SK-MEL-5 (cell line): ENCODE measurements at places on chromosomes 1 and 21. TPM values are rescaled to one million over a fixed set of nuclear protein-coding genes. Genes with fewer than 3 reads are reported as not detected.

S100A3 gene
- total RNA-seq: 0.63 TPM in 1 of 2 replicates, not detected in the other

MYOG gene
- not detected in 2 replicates for total RNA-seq

ABCB10 gene
- 17.8 and 20.0 TPM in 2 replicates for total RNA-seq

ATAD3A gene
- total RNA-seq: 32.1 and 36.5 TPM in 2 replicates

KIF14 gene
- total RNA-seq: 8.7 and 10.2 TPM in 2 replicates

TAS1R1 gene
- not detected in 2 replicates for total RNA-seq

LMNA gene
- total RNA-seq: 515 and 576 TPM in 2 replicates

HHIPL2 gene
- total RNA-seq: not detected in 2 replicates

FCMR gene
- 1.7 and 2.8 TPM in 2 replicates for total RNA-seq

LCE1B gene
- total RNA-seq: not detected in 2 replicates

RASSF5 gene
- 0.56 and 0.58 TPM in 2 replicates for total RNA-seq

BCAR3 gene
- 34.5 and 36.9 TPM in 2 replicates for total RNA-seq

TCP10L gene
- 0.53 TPM in 1 of 2 replicates, not detected in the other for total RNA-seq

ZDHHC18 gene
- 9.5 and 11.0 TPM in 2 replicates for total RNA-seq

OR10Z1 gene
- not detected in 2 replicates for total RNA-seq

LCE6A gene
- not detected in 2 replicates for total RNA-seq

TEDDM1 gene
- total RNA-seq: not detected in 2 replicates

PBXIP1 gene
- total RNA-seq: 78.2 and 81.4 TPM in 2 replicates

CYP2J2 gene
- 0.98 and 1.3 TPM in 2 replicates for total RNA-seq

GPA33 gene
- not detected in 2 replicates for total RNA-seq

EDN2 gene
- not detected in 2 replicates for total RNA-seq

LIN28A gene
- not detected in 2 replicates for total RNA-seq

EFNA1 gene
- total RNA-seq: 25.3 and 25.7 TPM in 2 replicates

CFHR2 gene
- total RNA-seq: not detected in 2 replicates

RAB3B gene
- total RNA-seq: 0.08 and 0.19 TPM in 2 replicates

SPRR1B gene
- total RNA-seq: not detected in 2 replicates

LZIC gene
- total RNA-seq: 30.0 and 35.7 TPM in 2 replicates

RGS7 gene
- 1.6 and 1.8 TPM in 2 replicates for total RNA-seq

HS2ST1 gene
- 18.5 and 19.0 TPM in 2 replicates for total RNA-seq

DIRAS3 gene
- 0.24 and 0.56 TPM in 2 replicates for total RNA-seq

EFNA3 gene
- 6.6 and 8.2 TPM in 2 replicates for total RNA-seq

KIF26B gene
- total RNA-seq: 1.4 and 1.5 TPM in 2 replicates
